ENCODE measurements at places on chromosomes 7 and 10.

- no peak for DNase-seq
Observed at GRCh38 chr10:77936697-77937567, 10.4 kb upstream of the DLG5 start.

DNA sequence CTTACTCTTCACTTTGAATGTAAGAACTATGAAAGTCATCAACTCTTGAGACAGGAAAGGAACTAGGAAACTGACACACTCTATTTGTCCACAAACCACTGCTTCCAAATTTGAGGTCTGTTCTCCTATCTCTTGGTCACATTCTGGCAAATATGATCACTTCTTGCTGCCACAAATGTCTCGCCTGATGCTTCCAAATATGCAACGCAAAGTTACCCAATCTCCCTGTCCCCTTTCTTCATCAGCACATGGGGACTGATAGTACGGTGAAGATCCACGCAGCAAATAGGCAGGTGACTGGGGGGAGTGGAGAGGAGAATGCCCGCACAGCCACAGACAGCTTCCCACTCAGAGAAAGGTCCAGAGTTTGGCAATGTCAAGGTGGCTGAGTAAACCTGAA is 92.6 kb upstream of the TCF7L2 start:
- DNase-seq, result no peak

DNA sequence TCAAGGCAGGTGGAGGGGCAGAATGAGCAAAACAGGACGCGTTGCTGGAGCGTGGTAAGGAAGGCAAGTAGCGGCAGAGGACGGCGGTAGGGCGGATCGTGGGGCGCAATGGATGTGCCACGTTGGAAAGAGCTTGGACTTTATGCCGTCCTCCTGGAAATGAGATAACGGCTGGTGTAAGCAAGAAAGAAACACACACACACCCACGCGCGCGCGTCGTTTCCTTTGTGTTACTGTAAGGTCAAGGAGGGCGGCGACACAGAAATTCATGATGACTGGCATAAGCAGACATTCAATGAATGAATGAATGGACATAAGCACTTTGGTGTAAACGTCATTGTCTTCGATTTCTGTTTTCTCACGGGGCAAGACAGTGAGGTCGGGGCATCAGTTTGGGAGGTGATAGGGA is 683 bp upstream of the ENTPD7 start:
- no peak for DNase-seq

GRCh38 chr10:103733045-103733419 is 122.3 kb downstream of the SH3PXD2A start:
- no peak for DNase-seq

DNA sequence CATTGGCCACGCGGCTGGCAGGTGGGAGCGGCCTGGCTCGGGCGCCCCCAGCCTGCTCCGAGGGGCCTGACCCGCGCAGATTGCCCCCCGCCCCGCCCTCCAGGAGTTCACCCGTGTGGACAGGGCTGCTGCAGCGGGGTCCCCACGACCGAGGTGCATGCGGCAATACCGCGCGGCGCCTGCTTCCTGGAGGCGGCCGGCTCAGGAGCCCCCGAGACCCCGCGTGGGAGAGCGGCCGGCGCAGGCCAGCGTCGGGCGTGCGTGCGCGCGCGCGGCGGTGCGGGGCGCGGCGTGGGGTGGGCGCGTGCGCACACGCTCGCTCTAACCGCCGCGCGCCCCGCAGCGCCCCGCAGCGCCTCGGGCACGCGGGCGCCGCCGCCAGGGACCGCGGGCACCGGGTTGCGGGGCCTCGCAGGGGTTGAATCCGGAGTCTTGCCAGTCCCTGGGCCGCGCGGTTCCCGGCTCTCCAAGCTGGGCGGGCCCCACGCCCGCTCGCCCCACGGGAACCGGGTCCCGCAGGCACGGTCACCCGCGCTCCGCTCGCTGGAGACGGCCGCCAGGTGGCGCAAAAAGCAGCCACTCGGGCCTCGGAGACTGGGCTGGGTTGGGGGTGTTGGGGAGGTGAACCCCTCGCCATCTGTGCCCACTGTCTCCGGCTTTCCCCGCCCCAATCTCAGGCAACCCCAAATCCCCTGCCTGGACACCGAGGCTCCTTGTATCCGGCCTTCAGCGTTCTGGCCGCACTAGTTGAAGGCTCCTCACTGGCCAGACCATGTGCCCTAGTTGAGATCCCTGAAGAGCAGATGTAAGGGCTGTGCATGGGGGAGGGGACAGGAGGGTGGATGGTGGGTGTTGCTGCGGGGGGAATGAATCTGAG is 1.3 kb upstream of the ACHE start:
- DNase-seq, result no peak

DNA sequence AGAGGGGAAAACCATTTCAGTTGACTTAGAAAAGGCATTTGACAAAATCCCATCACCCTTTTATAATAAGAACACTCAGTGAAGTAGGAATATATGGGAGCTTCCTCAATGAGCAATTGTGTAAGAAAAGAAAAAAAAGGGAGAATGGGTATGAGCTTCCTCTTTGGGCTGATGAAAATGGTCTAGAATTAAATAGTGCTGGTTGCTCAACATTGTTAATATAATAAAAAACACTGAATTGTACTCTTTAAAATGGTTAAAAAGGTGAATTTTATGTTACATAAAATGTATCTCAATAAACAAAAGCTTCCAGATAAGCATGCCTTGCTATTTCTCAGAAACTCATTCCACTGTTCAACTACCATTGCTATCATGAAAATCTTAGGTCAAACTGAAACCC is 40.6 kb downstream of the LRRC17 start:
- no peak for DNase-seq

DNA sequence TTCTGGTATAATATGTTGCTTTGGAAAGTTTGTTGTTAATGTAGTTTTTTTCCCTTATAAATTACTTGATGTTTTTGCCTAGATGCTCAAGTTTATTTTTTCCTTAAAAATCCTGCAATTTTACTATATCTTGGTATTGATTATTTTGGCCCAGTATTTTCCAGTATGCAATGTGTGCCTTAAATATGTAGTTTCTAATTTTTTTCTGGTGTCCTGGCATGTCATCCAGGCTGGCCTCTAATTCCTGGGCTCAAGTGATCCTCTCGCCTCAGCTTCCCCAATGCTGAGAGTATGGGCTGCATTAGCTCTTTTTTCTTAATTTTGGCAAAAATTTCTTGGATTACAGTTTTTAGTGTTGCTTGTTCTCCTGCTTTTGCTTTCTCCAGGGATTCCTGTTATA is 57.6 kb downstream of the BMPR1A start:
- no peak for DNase-seq

- peak; percentile 60 for DNase-seq
Observed at GRCh38 chr10:329361-330099, 194.3 kb downstream of the ZMYND11 start.

DNA sequence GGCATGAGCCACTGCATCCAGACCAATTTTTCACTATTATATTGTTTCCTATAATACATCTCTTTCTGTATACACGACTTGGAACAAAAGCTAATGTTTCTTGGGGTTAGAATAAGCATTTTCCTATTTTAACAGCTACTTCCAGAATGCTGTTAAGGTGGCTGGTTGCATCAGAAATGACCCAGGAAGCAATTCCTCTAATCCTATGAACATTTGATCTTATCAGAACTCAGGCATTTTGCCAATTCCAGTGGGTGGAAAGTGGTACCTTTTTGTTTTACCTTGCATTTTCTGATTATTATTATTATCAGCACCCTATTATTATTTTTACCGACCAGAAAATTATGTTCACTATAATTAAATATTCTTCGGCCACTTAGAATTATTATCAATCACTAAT is 73.3 kb downstream of the NDUFB2 start:
- no peak for DNase-seq

GRCh38 chr7:51455086-51455485 is 138.5 kb upstream of the COBL start:
- no peak for DNase-seq

DNA sequence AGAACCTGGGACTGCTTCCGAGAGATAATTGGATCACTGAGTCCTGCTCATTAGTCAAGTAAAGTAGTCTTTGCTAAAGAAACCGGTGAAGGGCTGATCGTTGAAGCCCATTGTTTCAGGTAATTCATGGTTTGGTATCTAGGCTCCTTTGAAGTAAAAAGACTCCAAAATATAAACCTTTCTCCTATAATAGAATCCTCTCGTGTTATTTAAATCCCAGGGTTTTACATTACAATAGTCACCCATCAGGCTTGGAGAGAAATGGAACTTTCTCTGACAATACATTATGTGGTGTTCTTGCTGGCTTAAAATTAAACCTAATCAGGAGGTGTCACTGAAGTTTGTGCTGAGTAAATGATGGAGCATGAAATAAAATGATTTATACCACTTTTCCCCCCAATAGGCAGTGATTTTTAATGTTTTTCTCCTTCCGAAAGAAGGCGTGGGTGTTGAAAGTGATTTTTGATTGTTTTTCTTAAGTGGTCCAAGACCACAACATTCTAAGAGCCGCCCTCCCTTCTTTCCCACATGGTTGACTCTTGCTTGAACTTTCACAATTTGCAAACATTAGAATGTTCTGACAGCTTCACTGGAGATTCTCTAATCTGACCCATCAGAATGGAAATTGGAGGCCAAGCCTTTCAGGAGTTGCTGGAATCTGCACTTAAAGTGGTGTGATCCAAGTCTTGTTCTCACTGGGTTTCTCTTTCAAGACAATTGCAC is 44.2 kb downstream of the LRMDA start:
- DNase-seq, result no peak

DNA sequence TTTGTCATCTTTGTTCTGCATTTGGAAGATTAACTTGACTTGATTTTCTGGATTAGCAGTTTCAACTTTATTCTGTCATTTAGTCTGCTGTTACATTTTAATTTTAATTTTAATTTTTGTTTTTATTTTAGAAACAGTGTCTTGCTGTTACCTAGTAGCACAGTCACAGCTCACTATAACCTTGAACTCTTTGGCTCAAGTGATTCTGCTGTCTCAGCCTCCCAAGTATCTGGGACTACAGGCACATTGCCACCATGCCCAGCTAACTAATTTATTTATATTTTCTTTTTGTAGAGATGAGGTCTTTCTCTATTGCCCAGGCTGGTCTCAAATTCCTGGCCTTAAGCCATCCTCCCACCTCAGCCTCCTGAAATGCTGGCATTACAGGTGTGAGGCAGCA is 35.3 kb downstream of the PALS2 start:
- no peak for DNase-seq

- DNase-seq, result no peak
Observed at GRCh38 chr10:16788125-16788524, 29.1 kb downstream of the RSU1 start.

DNA sequence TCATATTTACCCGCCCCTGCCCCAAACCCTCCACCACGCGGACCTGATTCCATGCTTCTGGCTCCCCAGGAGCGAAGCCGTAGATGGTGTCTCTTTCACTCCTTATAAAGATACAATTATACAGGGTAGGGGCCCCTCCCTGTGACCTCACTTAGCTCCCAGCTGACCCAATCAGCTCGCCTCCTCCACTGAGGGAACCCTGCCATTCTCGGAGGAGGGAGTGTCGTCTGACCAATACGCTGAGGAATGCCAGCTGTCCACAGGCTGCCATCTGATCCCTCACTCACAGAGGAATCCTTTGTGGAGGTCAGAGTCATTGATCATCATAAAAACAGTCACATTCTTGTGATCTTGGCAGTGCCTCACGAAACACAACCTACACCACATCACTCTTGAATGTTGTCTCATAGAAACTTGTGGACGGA is 67.5 kb upstream of the INSIG1 start:
- peak; percentile 90 for DNase-seq

DNA sequence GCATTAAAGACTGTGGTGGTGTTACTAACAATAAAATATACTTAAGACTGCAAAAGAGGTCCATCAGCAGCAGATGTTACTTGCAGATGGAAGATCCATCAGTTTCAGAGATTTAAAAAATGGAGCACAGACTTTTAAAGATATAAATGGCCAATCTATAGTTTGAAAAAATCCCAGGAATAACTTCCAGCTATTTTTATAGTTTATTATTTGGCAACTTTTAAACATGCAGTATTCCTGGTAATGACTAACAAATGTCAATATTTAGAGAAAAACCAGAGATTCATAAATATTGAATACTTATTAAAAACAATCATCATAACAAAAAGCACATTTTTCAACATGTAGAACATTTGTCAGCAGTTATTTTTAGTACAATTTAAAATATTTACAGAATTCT is 30.7 kb downstream of the RTKN2 start:
- no peak for DNase-seq

- DNase-seq, result no peak
Observed at GRCh38 chr7:21358648-21359047, 69.2 kb upstream of the SP4 start.

- DNase-seq, result no peak
Observed at GRCh38 chr7:13603661-13604060, 385.8 kb downstream of the ETV1 start.

DNA sequence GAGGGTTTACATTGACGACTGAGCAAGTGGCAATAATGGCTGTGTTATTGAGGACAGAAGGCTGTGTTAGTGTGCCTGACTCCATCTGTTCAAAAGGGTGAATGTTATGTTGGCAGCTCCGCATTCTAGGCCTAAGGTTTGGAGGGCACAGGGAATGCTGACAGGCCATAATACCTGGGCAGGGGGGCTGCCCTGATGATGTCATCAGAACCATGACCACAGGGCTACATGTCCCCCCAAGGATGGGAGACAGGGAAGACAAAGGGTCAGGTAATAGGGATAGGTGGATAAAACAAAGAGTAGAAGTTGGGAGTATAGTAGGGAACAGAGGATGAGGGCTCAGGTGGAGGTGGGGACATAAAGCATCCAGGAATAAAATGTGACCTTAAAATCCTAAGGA is 1.8 kb upstream of the PPP3CB start:
- no peak for DNase-seq

DNA sequence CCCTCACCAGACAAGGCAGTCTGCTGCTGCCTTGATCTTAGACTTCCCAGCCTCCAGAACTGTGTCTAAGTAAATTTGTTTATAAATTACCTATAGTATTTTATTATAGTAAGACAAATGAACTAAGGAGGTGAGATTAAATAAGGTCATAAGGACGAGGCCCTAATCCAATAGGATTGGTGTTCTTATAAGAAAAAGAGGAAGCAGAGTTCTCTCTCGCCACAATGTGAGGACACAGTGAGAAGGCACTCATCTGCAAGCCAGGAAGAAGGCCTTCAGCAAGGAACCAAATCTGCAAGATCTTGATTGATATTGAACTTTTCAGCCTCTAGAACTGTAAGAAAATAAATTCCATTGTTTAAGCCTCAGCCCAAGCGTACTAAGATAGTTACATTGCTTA is 6.1 kb upstream of the ZNF438 start:
- DNase-seq, result no peak

- no peak for DNase-seq
Observed at GRCh38 chr10:124007773-124008145, 85.6 kb downstream of the CHST15 start.

GRCh38 chr7:26534649-26535482 is 243.2 kb downstream of the SNX10 start:
- no peak for DNase-seq

DNA sequence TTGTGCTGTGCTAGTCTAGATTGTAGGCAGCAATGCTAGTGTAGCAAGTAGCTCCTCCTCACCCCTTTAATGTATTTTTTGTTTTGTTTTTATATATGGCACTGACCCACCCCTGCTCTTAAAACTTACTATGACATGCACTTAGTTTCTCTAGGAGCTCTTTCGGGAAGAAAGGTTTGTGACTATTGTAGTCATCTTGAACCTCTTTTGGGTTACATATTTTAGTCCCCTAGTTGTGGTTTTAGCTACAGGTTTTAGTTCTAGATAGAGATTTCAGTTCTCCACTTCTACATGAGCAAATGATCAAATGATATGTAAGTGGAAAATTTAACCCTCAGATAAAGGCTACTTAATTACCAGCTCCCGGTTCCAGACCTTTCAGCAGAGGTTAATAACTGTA is 14.9 kb downstream of the MINPP1 start:
- no peak for DNase-seq
